ENCODE measurements at places on chromosomes 2 and 18.

GRCh38 chr18:3345885-3346284 is 84.0 kb downstream of the MYL12B start:
- DNase-seq: no peak

GRCh38 chr2:181340891-181341290 is 116.3 kb upstream of the ITGA4 start:
- no peak for DNase-seq

DNA sequence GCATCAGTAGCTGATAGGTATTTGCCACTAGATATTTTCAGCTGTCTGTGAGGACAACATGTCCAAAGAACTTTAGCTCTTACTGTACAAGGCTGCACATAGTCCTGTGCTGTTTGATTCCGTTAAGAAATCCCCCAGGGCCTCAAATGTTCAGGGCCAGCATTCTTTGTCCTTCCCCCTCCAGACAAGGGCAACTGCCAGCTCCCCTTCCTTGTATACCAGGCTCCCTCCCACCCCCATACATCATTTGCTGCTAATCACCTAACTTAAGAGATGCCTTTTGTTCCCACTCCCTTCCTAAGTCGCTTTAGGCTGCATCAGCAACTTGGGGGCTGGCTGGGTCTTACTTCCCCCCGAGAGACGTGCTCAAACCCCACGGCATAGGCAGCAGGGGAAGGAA is 138.7 kb downstream of the CDH20 start:
- DNase-seq: no peak

DNA sequence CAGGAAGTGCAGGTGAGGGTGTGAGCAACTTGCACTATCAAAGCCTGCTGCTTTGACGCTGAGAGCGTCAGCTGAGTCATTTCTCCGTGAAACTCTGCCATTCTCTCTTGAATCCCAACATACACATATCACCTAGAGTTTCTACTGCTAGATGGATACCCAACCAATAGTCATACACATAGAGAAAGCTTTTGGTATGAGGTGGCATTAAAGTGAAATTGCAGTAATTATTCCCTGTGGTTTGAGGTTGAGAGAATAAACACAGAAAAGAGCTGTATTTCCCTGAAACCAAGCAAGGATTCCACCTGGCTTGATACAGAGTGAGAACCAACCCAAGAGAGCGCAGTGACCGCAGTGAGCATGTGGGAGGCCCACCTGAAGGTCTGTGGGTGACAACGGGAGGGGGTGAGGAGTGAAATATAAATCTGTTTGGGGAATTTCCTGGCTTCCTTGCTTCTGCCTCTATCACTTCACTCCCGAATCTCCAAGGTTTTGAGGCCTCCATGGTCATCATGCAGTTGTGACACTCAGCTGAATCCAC is 28.8 kb upstream of the TMEM18 start:
- DNase-seq: no peak

DNA sequence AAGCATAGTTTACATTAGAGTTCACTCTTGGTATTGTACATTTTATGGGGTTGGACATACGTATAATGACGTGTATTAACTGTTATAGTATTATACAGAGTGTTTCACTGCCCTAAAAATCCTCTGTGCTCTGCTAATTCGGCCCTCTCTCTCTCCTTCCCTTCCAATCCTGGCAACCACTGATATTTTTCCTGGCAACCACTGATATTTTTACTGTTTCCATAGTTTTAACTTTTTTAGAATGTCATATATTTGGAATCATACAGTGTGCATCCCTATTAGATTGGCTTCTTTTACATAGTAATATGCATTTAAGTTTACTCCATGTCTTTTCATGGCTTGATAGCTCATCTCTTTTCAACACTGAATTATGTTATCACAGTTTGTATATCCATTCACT is 526.7 kb downstream of the RIT2 start:
- DNase-seq: no peak

- DNase-seq: no peak
Measured at GRCh38 chr2:69116438-69116837, 103.5 kb downstream of the ANTXR1 start.

GRCh38 chr2:241204490-241204889 is 16.0 kb downstream of the ANO7 start:
- no peak for DNase-seq
